Astrocyte (in vitro differentiated cells and primary cell): ENCODE measurements at places on chromosomes 4 and X.
A peak's percentile ranks its signal among the peaks of the same experiment; 100 is the strongest.

- DNase-seq: no peak
These were observed 457.9 kb downstream of the GPAT3 start for GRCh38 chr4:83993774-83994173.

GRCh38 chr4:66052426-66052825 lies 382.1 kb upstream of the EPHA5 start:
- DNase-seq: peak; percentile 48

DNA sequence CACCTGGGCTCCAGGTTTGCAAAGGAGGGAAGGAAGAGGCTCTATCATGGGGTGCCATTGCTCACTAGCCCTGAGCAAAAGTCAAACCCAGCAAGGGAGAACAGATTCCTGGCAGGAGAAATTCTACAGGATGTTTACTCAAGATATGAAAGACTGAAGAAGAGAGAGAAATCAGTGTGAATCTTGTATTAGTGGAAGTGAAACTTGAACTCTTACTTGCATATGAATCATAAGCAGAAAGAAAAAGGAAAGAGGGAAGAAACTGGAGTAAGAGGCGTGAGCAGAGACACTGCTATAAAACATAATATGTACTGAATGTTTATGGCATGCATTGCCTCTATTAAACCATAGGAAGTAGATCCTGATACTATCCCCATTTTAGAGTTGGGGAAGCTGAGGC lies 60.9 kb downstream of the C4orf46 start:
- peak; percentile 16 for DNase-seq

- no peak for DNase-seq
These were observed 77.5 kb downstream of the INTS12 start for GRCh38 chr4:105630670-105631655.

DNA sequence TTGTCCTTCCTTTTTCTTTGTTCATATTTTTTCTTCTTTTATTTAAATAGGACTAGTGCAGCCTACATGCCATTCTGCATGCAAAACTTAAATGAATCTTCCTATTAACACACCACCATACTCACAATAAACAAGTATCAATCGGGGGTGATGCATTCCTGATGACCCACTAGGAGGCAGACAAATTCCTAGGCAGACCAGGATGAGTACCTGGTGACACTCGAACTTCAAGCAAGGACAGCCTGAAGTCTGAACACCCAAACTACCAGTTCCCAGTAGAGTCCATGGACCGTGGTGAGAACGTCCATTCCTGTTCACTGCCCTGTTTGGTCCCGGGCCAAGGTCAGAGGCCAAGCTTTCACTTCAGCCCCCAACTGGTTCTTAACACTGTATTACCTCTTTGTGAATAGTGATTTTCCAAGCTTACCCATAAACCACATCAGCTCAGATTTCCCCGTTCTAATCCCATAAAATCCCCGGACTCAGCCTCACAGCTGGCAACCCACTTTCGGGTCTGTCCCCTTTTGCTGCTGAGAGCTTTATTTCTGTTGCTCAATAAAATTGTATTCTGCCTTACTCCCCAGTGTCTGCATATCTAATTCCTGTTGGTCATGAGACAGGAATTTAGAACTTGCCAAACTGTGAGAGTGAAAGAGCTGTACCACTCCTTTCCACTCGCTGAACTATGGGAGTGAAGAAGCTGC lies 1286.6 kb downstream of the FSTL5 start:
- peak; percentile 0 for DNase-seq

- DNase-seq: no peak
These were observed 75.6 kb downstream of the LRBA start for GRCh38 chr4:150939530-150939929.

- DNase-seq: no peak
These were observed 3.7 kb upstream of the GABRA2 start for GRCh38 chr4:46393606-46394005.

DNA sequence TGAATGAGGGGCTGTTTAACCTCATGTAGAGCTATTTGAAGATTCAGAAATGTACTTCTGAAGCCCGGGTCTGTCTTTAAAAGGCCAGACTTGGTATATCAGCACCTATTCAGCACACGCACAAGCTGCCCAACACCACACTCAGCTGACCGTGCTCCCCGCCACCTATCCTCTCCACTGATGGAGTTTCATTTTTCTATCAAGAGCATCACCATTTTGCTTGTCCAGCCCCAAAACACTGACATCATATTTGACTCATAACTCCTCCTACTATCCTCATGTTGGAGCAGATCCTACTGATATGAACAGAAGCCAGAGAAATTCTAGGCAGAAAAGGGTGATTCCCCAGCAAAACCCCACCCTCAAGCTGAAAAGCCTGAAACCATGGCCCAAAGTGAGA lies 100.3 kb downstream of the SORBS2 start:
- peak; percentile 54 for DNase-seq

DNA sequence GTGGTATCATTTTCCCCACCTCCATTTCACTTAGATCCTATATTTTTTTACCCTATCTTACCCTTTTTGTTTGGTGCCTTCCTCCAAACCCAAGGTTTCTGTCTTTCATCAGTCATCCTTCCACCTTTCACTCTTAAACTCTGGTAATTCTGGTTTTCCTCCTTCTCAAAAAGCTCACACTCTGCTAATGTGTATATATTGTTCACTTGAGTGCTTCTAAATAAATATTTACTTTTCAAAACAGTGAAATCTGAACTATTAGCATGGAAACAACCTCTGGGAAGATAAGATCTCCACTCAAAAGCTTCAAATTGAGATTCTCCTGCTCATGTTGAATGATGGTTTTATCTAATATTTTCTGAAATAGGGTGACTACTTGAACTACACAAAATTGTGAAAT lies 21.5 kb downstream of the XIAP start:
- DNase-seq: no peak

DNA sequence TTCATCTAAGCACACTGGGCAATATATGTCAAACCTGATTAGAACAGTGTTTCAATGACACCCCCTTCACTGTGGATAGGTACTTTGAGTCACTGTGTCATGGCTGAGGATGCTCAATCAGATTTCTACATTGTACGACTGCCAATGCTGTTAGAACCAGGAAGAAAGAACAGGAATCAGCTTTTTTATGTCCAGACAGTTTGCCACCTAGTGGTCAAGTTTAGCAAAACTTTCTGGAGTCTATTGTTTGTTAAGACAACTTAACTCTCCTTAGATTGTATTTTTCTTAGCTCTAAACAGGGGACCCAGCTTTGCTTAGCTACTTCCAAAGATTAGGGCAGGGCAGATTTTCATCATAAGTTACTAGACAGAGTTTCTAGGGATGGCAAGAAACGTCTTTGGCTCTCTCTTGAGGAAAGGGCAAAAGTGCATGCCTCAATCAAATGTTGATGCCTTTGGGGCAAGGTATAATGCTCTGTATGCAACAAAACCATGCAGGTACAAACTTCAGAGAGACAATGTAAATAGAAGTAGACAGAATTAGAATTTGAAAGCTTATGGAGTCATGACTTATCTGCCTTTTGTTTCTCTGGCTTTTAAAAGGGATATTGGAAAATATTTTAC lies 40.5 kb upstream of the BMP3 start:
- peak; percentile 42 for DNase-seq

DNA sequence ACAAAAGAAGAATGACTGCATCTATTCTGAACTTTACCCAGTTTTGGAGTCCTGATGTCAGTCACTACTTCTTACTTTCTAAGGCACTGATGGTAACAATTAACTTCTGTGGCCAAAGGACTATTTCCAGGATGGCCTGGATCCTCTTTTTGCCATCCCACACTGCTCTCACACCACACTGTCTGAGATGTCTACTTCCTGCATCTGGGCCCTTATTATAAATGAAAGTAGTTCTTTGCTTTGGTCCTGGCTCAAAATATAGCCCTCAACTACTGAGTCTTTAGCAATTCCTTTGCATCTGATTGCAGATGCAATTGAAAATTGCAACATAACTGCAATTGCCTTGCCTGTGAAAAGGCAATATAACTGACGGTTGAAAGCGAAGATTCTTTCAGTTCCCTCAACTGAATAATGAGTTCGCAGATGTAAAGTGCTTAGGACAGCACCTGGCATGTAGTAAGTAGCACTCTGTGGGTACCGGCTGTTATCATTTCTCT lies 44.2 kb downstream of the COQ2 start:
- no peak for DNase-seq

GRCh38 chrX:14489437-14489836 lies 39.9 kb upstream of the GLRA2 start:
- no peak for DNase-seq

DNA sequence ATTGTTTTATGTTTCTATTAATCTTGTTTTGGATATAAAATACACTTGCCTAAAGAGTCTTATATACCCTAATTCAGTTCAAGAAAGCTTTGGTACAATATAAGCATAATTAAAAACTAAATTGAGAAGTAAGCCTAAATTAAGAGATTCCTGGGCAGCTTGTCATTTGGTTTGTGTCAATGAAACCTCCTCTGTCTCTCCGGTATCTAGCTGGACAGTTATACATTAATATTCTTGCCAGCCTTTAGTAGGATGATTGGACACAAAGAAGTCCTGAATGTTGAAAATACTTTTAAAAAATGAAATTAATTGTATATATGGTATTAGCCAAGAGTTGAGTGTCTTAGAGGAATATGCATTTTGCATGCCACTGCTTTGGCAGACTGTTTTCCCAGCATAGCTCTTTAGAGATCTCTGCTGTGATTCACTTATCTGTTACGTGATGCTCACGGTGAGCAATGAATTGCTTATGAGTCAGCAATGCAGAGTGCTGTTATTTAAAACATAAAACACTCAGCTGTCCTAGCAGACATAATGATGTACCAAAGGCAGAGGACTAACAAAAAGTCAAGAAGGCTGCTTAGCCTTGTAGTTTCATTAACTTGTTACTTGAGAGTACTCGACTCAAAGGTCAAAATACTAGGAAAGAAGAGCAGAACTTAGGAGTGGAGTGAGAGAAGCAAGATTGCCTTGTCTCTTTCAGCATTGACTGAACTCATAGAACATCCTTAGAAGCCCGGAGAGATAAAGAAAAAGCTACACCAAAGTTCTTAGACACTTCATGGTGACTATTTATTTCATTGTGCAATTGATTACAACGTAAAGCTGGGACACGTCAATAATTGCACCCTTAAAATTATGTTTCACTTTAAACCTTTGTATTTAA lies 1296.1 kb upstream of the PCDH7 start:
- peak; percentile 78 for DNase-seq

DNA sequence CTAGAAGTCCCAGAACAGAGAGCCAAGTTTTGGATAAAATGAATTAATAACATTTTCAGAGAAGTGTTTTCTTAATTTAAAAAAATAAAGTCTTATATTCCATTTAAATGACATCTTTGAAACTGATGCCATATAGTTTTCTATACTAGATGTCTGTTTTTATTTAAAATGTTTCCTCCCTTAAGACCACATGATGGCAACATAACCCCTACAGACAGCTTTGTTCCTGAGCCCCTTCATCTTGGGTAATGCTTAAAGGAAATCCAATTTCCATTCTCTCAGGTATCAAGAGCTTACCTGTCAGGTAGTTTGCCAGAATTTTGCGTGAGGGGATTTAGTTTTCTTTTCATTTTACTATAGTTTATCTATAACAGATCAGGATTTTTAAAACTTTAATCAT lies 181.4 kb upstream of the UGT8 start:
- no peak for DNase-seq

DNA sequence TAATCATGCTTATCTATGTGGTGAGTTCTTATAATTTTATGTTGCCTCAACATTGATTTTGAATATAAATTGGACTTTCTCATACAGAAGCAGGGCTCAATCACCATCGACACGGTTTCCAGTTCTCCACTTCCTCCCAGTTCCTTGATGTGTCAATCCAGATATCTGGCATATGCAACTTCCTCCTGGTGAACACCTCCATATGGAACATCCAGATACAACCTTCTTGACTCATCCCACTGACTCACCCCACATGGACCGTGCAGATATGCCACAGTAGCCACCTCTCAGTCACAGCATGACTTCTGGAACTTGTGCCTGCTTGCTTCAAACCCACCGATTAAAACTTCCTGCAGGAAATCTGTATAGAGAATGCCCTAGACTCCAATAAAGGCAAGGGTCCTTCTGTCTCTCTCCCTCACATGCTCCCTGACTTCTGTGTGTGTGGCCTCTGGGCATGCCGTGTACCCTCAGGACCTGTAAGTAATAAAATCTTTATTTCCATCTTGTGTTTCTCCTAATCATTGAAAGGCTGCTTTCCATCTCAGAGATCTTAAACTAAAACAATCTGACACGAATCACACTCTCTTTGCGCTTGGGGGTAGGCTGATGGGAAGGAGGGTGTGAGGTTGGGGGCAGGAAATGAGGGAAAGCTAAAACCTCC lies 67.0 kb downstream of the HTRA3 start:
- no peak for DNase-seq

GRCh38 chrX:149848855-149849254 lies 32.1 kb upstream of the MAGEA8 start:
- no peak for DNase-seq

DNA sequence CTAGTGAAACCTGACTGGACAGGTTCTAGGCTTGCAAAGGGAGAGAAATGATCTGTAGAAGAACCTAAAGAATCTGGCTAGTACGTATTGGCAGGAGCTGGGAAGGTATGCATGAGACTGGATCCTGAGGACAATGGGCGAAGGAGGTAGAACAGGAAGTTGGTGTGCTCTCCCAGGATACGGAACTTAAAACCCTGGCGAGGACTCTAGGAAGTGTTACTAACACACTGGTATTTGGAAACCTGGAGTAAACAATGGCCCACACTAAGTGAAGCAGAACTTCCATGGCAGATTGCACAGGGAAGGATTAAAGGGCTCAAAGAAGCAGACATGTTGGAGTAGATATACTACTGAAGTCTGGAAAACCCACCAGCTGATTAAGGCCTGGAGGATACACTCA lies 9.1 kb downstream of the SYN1 start:
- no peak for DNase-seq

GRCh38 chrX:123797543-123798447 lies 62.1 kb upstream of the XIAP start:
- DNase-seq: peak; percentile 20

DNA sequence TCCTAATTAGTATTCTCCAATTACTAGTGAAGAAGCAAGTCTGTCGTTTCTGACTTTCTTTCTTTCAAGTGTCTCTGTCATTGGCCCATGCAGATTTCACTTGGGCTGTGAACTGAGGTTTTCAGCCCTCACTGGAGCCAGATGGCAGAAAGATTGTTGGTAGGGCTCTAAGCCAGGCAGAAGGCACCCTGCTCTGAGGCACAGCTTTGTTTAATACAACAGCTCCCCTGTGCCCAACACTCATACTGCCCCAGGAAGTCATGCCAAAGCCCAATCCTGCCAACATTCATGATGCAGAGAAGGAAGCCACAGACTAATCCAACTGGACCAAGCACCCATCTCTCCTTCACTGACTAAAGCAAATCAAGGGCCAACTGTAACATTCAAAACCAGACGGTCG lies 117.1 kb upstream of the FRG1 start:
- DNase-seq: no peak

- no peak for DNase-seq
These were observed 117.0 kb downstream of the SPOCK3 start for GRCh38 chr4:167117273-167117672.

- no peak for DNase-seq
These were observed 55.2 kb downstream of the MAGEC2 start for GRCh38 chrX:142149919-142150318.

DNA sequence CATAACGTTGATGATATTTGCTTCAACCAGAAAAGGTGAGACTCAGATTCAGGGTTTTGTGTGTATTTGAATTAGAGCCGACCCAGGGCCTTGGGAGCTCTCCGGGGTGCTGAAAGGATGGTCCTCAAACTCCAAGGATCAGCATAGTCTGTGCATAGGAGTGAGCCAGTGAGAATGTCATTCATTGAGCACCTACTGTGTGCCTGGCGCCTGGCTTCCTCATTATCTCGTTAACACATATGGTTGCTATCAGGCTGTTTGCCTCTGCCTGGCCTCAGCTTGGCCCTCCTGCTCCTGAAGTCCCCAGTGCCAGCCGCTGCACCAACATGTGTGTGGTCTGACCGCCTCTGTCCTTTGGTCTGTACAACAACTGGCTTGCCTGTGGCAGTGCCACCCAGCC lies 25.1 kb upstream of the JAKMIP1 start:
- peak; percentile 9 for DNase-seq
